GDM1 (cell line): ENCODE measurements at places on chromosomes 7 and 10.

GRCh38 chr7:151307536-151307935 lies 34.1 kb upstream of the NUB1 start:
- DNase-seq = no peak

- DNase-seq = no peak
Measured at GRCh38 chr7:102004229-102004628, 186.8 kb downstream of the CUX1 start.

- no peak for DNase-seq
Measured at GRCh38 chr7:4714161-4714700, 32.1 kb downstream of the FOXK1 start.

GRCh38 chr7:91811236-91811635 lies 69.3 kb downstream of the MTERF1 start:
- DNase-seq = no peak

- DNase-seq = no peak
Measured at GRCh38 chr10:124999433-125000365, 57.8 kb downstream of the ZRANB1 start.

GRCh38 chr7:17770710-17771375 lies 169.5 kb downstream of the SNX13 start:
- peak; percentile 40 for DNase-seq

DNA sequence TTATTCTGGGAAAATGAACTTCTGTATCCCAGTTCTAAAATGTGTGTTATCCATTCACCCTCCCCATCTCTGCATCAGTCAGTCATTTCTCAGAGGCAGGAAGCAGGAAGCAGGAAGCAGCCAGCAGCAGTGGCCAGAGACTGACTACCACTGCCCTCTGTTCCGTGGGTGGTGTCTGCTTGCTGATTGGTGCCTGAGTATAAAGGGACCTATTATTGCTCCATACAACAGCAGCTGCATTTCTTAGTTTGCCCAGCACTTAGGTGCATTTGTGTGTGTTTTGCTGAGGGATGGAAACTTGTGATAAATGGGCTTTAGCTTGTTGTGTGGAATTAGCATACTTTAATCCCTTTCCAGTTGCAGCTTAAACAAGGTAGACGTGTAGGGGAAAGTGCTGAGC lies 582.2 kb downstream of the SORCS1 start:
- DNase-seq = no peak

DNA sequence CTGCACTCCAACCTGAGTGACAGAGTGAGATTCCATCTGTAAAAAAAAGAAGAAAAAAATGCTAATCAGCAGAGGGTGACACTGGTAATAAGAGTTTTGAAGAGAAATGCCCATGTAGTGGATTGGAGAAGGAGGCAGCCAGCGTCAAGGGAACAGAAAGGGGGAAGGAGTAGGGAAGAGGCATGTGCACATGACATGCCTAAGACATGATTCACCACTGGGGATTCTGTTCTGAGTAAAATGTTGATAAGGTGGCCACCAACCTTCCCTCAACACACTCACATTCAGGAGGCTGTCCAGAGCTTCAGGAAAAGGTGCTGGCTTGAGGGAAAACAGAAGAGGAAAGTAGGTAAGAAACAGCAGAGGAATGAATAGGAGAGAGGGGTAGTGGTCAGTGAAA lies 39.9 kb downstream of the AKR1D1 start:
- no peak for DNase-seq
